ENCODE measurements at places on chromosomes 16 and 17.

GRCh38 chr16:78796221-78796866 is 696.9 kb downstream of the WWOX start:
- DNase-seq: peak; percentile 59

DNA sequence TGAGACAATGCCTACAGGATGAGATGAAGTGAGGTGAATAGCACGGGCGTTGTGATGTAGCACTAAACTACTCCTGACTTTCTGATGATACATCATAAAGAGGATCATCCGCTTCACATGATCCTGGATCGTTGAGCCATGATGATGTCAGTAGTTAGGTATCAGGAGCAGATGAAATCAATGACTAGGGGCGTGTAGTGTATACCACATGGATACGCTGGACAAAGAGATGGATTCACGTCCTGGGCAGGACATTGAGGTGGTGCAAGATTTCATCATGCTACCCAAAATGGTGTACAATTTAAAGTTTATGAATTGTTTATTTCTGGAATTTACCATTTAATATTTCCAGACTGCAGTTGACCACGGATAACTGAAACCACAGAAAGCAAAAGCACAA is 156.6 kb downstream of the ANKFN1 start:
- no peak for DNase-seq

DNA sequence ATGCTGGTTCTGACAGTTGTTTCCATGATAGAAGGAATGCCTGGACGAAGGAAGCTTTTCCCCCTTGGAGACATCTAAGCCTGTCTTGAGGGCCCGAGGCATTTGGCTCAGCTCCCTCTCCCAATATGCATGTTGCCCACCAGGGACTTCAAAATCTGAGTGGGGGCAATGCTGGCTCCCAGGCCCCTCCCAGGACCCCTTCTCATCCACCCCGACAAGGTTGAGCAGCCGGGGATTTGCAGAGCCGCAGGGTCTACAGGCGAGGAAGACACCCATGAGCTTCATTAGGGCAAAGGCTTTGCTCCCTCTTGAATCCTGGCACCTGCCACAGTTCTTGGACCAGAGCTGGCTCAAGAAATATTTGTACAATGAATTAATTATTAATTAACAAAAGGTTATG is 25.1 kb upstream of the DNAH17 start:
- no peak for DNase-seq

DNA sequence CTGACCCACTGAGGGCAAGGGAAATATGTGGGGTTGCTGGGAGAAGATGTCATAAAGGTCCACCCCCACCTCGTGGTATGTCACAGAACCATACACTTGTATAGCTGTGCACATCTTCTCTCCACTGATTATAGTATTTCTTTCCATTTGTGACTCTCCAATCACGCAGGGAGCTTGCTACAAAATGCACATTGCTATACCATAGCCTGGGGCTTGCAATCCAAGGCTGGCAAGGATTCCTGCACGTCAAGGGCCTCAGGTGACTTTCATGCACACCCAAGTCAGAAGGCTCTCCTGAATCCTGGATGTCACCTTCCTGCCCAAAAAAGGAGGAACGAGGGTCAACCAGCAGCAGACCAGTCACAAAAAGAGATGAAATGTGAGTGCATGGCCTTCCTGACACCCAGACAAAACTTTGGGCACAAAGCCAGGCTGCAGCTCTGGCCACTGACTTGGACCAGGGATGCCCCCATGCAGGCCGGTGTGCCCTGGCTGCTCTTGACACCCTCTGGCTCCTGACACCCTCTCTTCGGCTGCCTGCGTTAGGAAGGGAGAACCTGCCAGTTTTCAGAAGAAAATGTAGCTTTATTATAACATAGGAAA is 12.1 kb downstream of the TBC1D26 start:
- DNase-seq: peak; percentile 42

- no peak for DNase-seq
Measured at GRCh38 chr17:4417129-4417667, 16.5 kb upstream of the SPNS3 start.

- no peak for DNase-seq
Measured at GRCh38 chr16:65494609-65495008, 372.7 kb upstream of the CDH11 start.
